B cell (primary cell): ENCODE measurements at places on chromosomes 16 and 17.
A peak's percentile ranks its signal among the peaks of the same experiment; 100 is the strongest.

DNA sequence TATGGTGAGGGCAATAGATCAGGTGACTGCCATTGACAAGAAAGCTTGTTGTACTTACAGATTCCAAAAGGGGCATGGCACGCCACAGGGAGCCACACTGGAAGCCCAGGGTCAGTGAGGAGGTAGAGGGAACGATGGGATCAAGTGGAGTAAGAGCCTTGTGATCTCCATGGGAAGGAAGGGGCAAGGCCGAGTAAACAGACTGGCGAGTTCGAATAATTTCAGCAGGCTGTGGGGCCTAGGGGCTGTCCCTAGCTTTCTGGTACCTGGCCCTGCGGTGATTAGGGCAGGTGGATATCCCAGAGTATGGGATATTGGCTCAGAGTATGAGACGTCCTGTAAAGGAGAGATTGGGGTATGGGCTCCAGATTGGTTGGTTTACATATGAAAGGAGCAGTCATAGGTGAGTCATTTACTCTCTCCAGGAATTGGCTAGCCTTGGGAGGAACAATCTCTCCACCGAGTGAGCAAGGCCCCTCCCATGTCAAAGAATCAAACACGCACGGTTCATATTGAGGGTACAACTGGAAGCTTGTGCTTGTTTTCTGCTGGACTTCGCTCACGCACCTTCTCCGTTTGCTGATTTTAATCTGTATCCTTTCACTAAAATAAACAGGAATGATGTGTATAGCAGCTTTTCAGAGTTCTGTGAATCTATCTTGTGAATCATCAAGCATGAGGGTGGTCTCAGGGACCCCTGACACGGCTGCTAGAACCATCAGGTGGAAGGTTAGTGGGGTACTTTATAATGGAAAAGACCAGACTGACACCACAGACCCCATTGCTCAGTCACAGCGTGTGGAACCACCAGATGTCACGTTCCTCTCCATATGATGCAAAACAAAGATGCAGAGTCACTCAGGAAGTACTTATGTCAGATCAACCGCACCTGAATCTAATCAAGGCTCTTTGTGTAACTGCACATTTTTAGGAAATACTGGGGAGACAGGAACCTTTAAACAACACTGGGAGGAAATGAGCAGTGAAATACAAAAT is 27.9 kb downstream of the GABARAPL2 start:
- no peak for DNase-seq

GRCh38 chr17:13671341-13671740 is 69.6 kb upstream of the HS3ST3A1 start:
- no peak for DNase-seq

DNA sequence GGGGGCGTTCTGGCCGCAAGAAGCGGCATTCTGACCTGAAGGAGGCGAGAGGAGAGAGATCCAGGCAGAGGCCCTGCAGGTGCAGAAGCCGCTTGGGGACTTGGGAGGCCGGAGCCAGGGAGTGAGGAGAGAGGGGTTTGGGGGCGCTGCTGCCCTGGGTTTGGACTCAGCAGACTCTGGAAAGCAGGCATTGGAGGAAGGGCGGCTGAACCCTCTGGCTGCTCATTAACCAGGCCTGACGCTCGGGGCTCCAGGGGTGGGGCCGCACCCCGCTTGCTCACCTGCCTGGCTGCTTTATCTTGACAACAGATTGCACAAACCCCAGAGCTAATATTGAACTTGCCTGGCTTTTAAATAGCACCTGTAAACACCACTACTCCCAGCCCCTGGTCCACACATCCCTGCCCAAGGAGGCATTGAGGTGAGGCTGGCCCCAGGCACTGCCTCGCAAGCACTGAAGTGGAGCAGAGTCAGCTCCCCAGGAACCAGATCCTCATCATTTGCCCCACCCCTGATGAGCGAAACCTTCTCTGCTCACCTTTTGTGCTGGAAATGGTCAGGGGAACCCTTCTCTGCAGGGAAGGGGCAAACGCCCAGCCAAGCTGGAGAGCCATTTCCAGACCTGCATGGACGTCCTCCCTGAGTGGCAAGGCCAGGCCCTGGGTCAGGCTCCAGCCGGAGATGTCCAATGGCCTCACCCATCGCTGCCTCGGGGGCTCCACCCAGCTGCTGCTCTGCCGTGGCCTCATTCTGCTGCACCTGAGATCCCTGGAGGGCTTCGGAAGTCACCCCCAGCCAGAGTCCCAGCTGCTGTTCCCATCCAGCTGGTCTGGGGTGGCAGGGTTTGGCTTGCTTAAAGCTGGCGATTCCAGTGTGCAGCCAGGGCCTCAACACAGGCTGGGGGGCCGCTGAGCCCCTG is 190.2 kb upstream of the GSE1 start:
- DNase-seq, result no peak

DNA sequence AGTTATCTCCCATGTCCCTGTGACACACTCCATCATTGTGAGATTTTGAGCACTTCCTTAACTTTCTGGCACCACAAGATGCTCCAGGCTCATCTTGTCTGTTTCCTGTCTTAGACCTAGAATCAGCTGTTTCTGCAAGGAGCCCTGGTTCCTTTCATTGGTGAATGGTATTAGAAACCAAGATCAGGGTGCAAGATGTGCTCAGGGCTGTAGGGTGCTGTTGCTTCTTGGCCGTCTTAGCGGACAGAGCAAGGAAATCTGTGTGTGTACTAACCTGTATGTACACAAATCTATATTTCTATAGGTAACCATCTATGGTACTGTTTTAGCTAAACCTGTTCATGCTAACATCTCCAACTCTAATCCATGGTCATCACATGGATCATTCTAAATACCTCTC is 8.1 kb upstream of the PRM1 start:
- no peak for DNase-seq

- DNase-seq, result no peak
These were observed 70.3 kb downstream of the PMP22 start for GRCh38 chr17:15194859-15195277.

DNA sequence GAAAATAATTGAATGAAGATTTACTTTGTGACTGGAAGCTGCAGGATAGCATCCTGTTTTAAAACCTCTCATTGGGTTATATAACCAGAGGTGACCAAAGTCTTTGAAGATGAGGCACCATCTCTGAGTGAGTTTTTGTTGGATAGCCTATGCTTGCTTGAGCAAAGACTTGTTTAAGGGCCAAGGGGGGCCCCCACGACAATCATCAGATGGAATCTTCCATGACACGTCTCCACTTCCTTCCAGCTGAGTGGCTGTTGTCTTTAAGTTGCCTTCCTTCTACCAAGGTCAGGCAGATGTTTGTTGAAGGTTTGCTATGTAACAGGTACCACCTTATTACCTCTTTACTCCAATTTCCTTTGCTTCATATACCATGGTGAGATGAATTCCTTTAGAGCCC is 188.8 kb downstream of the PRKCA start:
- DNase-seq, result no peak

DNA sequence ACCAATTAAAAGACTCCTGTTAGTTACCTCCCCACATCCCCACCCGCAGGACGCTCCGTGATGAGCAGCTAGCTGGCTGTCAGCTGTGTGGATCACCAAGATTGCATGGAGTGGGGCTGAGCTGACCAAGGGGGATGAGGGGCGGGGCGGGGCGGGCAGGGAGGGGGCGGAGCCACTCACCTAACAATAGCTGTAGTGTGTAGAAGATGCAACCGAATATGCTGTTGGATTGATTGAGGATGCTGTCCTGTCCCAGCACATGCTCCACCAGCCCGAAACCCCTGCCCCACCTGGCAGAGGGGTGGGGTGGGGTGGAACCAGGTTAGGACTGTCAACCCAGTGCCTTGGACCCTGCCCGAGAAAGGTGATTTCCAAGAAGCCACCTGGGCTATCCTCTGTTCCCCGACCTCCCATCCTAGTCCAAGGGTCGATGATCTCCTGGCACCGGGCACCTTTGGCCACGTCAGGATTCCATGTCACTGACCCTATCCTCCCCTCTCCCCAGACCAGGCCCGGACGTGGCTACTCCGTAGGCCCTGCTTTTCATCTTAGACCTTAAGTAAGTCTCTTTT is 1.4 kb downstream of the VKORC1 start:
- no peak for DNase-seq

DNA sequence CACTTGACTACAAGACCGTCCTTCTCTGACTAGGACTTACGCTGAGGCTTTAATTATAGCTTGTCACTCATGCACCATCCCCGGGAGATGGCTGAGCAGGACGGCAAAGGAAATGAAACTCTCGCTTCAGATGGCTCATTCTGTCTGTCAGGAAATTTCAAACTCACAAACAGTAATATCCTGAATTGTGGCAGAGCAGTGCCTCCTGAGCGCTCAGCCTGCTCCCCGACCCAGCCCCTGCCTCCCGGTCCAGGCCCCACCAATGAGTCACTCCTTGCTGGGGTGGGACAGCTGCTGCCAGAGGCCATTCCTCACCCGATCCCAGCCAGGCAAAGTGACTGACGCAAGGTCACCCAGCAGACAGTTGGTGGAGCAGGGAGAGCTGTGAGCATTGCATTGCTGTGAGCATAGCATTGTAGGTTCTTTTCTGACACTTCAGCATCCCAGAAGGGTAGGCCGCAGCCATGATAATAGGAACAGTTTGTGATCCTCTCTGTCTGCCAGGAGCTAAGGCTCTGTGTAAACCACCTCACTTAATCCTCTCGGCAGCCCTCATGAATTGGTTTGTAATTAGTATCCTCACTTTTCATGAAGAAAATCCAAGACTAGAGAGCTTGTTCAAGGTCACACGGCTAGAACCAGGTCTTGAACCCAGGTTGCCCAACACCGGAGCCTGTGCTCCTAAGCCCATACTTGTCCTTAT is 20.9 kb downstream of the CCDC182 start:
- no peak for DNase-seq

- no peak for DNase-seq
These were observed 42.9 kb upstream of the KSR1 start for GRCh38 chr17:27413315-27413714.

- DNase-seq, result peak; percentile 91
These were observed 58.3 kb downstream of the ABCC1 start for GRCh38 chr16:16007743-16008111.

DNA sequence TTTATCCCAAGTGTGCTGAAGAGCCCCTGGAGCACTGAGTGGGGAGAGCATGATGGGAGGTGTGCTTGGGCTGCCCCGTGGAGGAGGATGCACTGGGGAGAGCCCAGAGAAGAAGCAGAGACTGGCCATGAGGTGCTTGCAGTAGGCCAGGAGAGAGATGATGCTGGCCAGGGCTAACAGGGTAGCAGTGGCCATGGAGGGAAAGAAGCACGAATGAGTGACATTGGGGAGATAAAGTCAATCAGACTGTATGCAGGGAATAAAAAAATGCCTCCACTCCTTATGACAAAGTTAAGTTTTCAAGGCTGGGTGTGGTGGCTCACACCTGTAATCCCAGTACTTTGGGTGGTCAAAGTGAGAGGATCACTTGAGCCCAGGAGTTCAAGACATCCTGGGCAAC is 5.4 kb upstream of the TMEM220 start:
- no peak for DNase-seq

DNA sequence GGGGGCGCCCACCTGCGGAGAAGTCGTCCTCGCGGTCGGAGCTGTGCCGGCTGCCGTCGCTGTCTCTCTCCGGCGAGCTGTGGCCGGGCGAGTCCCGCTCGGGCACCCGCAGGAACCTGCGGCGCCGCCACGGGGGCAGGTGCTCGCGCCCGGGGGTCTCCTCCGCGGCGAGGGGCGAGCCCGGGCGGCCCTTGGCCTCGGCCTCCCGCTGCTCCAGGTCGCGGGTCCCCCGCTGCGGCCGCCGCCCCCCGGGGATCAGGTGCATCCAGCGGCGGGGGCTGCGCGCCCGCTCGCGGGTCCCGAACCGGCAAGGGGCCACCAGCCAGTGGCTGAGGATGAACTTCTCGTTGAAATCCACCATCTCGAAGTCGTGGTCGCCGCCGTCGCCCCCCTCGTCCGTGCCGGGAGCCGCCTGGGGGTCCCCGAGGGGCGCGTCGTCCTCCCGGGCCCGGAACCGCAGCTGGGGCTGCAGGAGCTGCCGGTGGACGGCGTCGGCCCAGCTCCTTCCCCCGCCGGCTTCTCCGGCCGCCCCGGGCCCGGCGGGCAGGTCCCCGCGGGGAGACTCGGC is 41.4 kb upstream of the BHLHA9 start:
- peak; percentile 58 for DNase-seq

DNA sequence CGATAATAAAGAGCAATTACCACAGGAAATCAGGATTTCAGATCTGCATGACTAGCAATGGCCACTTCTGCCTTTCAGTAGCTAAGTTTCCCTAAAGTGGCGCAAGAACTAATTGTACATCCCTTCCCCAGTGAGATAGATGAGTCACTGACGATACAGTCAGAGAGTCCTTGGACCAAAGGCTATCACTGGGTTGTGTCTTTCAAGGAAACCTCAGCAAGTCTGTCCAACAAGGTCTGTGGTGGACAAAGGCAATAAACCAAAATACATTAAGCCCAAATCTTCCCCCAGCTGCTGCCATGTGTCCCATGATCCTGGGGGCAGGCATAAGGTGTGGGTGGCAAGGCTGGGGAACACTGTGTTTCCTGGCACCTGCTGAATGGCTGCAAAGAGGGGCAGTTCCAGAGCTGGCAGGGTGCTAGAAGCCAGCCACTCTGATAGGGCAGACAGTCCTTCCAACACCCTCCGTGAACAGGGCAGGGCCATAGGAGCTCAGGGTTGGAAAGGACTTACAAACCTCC is 20.5 kb upstream of the MTMR4 start:
- no peak for DNase-seq

- DNase-seq, result peak; percentile 9
These were observed 48.0 kb upstream of the CDYL2 start for GRCh38 chr16:80852261-80852872.

DNA sequence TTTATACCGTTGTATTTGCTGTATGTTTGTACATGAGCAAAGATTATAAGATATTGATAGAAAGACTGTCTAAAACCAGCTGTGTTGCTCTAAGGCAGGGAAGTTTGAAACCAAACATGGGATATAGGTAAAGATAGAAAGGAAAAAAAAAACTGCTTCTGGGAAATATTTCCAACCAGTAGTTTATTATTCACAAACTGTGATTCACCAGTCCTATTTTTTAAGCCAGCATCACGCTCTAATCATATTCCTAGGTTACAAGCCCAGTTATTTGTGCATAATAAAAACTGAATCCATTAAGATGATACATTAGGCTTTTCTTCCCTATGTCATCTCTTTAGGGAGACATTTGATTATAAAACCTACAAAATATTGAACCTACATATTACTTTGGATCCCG is 4.0 kb downstream of the ERN1 start:
- no peak for DNase-seq

GRCh38 chr17:28267720-28268609 is 51.0 kb upstream of the TMEM97 start:
- no peak for DNase-seq

DNA sequence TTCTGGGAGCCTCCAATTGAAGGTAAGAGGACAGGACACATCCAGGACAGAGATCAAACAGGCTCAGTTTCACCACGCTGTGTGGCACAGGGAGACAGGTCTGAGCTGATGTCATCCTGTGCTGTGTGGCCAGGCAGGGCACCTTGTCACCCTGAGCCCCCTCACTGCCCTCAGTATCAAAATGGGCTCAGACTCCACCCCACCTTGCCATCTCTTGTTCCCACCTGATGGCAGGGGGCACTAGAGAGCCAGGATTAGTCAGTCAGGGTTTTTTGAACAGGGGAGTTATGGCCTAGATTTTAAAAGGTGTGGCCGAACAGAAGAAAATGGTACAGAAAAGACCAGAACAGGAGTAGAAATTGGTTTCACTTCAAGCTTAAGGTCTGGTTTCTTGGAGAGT is 2.6 kb downstream of the KAT2A start:
- DNase-seq, result peak; percentile 64
